ENCODE measurements at places on chromosomes 11 and 22. TPM values are rescaled to one million over a fixed set of nuclear protein-coding genes. Genes with fewer than 3 reads are reported as not detected.

OR9Q1 gene
- total RNA-seq, result not detected

SNX32 gene
- 0.68 TPM for total RNA-seq

FADS2 gene
- total RNA-seq, result 15.0 TPM

PRDX5 gene
- 188 TPM for total RNA-seq

PKDREJ gene
- total RNA-seq, result not detected
